AG09319 (cell line): ENCODE measurements at places on chromosomes 2 and 18.

- DNase-seq, result no peak
Observed at GRCh38 chr2:17822445-17823117, 6.3 kb downstream of the MSGN1 start.

DNA sequence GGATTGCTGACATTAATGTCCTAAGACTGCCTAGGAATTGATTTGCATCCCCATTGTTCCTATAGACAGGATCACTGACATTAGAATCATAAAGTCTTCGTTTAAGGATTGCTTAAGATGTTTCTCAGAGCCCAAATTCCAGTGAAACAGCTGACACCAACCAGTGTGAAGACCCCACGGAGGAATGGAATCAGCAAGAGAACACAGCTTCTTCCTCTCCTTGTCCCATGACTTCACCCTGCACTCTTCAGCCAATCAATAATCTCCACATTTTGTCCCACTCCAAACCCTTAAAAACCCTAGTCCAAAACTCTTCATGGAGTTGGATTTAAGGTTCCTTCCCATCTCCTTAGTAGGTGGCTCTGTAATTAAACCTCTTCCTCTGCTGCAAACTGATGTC, 157.0 kb upstream of the NDUFV2 start:
- DNase-seq, result no peak

GRCh38 chr2:239475161-239476028, 74.6 kb upstream of the HDAC4 start:
- DNase-seq, result no peak

GRCh38 chr2:168365094-168365621, 90.9 kb upstream of the CERS6 start:
- no peak for DNase-seq

- no peak for DNase-seq
Observed at GRCh38 chr2:138922973-138923563, 142.9 kb upstream of the NXPH2 start.

- no peak for DNase-seq
Observed at GRCh38 chr2:20188851-20189250, 36.1 kb downstream of the SDC1 start.

GRCh38 chr18:44245019-44245418, 435.7 kb upstream of the SETBP1 start:
- peak; percentile 22 for DNase-seq

- DNase-seq, result no peak
Observed at GRCh38 chr18:72470391-72470790, 73.8 kb downstream of the CBLN2 start.

GRCh38 chr2:109644571-109645275, 30.6 kb downstream of the SOWAHC start:
- no peak for DNase-seq

- no peak for DNase-seq
Observed at GRCh38 chr2:74498500-74499266, 720 bp downstream of the LBX2 start.

DNA sequence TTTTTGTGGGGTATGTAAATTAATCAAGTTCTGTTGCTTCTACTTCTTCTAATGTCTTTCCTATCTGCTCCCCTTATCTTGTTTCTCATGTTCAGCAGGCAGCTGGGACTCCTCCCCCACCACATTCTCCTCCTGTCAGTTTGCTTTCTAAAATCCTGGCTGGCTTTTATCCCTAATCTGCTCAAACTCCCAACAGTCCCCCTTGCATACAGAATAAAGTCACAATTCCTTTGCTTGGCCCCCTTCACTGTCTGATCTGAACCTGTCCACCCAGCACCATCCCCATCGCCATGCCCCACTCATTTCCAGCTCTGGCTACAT, 2.2 kb downstream of the CFAP221 start:
- no peak for DNase-seq

- no peak for DNase-seq
Observed at GRCh38 chr2:47276061-47276460, 121.0 kb upstream of the STPG4 start.

DNA sequence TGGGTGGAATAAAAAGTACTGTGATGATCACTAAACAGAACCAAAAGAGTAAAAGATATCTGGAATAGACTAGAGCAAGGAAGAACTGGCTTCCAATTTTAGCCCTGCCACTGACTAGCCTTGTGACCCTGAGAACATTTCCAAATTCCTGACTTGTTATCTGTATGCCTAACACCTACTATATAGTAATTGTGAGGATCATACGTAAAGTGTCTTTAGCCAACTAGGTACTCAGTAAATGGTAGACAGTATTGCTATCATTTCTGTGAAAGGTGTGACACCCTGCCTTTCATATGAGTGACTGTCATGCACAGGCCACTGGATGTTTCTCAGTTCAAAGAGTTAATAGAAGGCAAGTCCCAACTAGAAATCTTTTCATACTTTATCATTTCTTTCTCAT, 29.8 kb downstream of the CYTIP start:
- no peak for DNase-seq

GRCh38 chr2:171185941-171186340, 25.2 kb upstream of the TLK1 start:
- peak; percentile 16 for DNase-seq

- DNase-seq, result no peak
Observed at GRCh38 chr2:163558251-163559021, 177.4 kb downstream of the FIGN start.

- no peak for DNase-seq
Observed at GRCh38 chr18:62618735-62619134, 95.9 kb downstream of the ZCCHC2 start.

DNA sequence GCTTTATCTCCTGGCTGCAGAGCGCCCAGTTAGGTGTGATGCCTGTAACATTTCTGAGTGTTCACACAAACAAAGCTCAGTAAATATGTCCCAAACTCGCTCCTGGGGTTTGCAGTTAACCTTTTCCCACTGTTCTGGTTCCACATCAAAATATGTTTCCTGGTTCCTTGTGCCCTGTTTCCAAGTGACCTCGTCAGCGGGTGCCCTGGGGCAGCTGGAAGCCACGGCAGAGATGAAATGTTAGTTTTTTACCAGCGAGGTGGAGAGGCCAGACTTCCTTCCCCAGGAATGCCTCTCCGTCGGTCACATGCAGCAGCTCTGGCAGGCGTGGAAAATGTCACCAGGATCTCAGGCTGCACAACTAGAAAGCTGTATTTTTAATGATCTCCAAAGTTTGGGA, 18.2 kb downstream of the NFATC1 start:
- DNase-seq, result no peak

DNA sequence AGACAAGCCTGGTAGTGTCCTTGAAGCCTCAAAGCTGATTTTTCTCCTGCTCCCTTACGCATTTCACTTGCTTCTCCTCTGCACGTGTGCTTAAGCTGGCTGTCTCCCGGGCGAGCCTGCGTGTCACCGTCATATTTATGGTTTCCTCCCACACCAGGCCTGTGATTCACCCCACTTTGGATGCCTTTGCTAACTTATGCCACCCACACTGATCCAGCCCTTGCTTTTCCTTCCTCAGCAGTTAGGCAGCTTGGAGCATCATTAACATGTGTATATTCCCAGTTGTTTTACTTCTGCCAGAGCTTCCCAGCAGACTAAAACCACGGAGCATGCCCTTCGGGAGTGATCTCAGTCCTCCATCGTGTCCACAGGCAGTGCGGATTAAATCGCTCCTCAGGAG, 2.2 kb downstream of the ST3GAL5 start:
- DNase-seq, result peak; percentile 78

DNA sequence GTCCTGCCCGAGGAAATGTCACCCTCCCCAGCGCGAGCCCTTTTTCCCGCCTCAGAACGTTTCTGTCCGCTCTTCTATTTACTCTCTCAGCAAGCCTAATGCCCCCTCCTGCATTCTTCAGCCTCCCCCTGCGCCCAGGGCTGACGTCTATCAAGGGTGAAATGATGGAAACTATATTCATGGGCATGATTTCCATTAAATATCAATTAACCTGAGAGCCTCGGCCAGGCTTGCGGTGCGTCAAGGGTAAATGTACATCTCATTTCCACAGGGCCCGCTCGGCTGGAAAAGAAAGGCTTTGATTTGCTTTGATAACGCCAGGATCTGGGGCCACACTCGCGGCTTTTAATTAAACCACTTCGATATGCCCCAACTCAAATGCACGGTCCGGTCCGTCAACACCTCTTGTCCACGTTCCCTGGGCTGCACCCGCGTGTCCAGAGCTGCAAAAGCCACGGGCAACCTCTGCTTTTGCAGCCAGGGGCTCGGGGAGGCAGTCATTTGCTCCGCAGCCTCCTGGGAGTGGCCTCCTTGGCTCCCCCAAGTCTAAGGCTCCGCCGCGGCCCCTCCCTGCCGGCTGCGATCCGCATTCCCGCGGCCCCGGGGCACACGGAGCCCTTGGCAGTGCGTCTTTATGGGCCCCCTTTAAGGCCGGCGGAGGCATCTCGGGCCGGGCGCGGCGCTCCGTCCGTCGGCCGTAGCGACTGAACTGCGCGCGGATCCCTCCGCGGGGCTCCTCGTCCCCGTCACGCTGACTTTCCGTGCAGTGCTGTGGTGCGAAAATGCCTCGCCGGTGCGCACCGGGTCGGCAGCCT, at the start of gene HOXD8:
Gene HOXD8 (plus strand): TSS at position 724 of the 815 bp plus-strand sequence. CDS start 662 bp downstream, outside the sequence.
- peak; percentile 3 for DNase-seq

- peak; percentile 69 for DNase-seq
Observed at GRCh38 chr2:174326161-174327020, 8.4 kb upstream of the SP9 start.

DNA sequence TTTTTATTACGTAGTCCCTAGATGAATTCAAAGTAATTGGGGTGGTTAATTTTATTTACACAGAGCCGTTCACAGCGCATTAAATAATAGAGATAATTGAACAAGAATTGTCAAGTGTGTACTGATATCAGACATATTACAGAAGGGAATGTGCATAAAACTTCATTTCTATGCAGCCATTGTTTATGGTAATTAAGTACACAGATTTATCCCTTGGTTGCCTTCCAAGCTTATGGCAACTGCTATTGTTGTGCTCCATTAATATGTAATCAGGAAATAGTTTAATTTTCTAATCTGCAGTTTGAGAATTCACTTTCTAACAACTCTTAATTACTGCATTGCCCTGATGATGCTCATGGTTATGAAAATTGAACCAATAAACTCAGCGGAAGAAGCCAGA, 47.3 kb upstream of the OTX1 start:
- no peak for DNase-seq

DNA sequence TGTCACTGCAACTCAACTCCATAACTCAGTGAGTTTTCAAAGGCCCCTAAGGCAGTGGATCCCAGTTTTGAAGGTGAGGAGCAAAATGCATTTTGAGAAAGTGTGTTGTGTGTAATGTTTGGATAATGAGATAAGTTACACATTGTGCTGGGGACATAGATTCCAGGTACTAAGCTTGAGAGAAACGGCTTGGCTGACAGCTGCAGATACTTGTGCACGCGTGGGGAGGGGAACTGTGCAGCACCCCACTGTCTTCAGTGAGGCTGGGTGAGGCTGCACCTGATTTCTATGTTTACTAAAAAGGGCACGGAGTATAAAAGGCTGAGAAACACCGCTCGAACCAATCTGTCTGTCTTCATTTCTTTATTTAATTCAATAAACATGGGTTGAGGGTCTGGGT, 254.0 kb upstream of the COPS8 start:
- DNase-seq, result no peak

DNA sequence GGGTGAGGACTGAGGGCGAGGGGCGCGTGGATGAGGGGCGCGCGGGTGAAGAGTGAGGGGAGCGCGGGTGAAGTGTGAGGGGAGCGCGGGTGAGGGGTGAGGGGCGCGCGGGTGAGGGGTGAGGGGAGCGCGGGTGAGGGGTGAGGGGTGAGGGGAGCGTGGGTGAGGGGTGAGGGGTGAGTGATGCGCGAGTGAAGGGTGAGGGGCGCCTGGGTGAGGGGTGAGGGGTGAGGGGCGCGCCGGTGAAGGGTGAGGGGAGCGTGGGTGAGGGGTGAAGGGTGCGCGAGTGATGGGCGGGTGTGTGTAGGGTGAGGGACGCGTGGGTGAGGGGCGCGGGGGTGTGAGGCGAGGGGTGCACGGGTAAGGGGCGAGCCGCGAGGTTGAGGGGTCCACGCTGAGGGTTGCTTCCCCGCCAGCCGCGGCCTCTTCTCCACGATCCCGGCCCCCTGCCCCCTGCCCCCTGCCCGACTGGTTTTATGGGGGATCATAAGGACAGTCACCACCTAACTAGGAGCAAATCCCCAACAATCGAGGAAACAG, 1.1 kb upstream of the SLC66A2 start:
- DNase-seq, result no peak

DNA sequence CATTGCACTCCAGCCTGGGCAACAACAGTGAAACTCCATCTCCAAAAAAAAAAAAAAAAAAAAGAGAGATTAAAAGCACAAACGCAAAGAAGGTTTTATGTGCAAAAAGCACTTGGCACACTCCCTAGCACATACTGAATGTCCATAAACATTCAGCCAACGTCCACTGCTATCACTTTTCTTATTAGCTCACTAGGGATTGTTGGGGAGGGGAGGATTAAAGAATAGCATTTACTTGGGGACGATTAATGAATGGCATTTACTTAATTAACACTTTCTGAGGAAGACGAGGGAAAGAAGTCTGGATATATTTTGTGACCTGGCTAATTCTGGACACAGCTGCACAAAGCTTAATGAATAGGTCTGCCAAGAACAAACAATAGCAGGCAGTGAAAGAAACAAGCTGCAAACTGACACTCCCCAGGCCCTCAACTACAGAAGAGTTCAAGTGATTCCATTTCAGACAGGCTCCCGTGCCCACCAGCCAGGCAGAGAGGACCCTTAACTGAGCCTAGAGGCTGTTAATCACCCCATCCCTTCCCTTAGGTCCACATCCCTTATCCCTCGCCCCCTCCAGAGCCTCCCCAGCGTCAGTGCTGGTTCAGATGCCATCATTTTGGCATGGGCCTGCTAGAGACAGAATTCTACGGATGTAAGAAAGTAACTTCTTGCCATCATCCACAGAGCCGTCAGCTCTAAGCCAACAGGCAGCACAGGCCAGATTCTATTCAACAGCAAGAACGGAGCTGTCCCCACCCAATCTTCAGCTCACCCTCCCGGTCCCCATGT, 7.4 kb downstream of the CYB5A start:
- DNase-seq, result no peak

DNA sequence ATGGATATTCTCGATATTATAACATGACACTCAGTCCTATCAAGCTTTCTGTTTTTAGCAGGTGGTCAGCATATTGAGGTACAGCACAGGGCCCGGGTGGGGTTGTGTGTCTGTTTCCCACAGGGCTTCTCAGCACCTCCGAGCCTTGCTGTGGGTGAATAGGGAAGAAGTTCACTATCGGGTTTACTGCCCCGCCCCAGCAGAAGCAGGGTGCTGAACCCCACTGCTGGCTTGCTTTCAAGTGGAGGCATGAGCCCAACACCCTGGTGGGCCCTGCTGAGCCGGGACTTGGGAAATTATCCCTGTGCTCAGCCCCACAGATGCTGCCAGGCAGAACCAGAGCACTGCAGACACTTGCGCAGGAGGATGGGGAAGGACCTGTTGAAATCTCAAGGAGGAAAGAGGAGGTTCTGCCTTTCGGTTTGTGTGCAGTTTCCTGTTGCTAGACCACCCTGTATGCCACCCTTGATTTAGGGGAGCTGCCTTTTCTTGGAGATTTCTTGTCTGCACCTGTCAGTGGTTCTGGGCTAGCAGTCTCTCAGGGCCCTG, 270.3 kb upstream of the SALL3 start:
- DNase-seq, result no peak
